ENCODE measurements at places on chromosomes 5 and 9.

DNA sequence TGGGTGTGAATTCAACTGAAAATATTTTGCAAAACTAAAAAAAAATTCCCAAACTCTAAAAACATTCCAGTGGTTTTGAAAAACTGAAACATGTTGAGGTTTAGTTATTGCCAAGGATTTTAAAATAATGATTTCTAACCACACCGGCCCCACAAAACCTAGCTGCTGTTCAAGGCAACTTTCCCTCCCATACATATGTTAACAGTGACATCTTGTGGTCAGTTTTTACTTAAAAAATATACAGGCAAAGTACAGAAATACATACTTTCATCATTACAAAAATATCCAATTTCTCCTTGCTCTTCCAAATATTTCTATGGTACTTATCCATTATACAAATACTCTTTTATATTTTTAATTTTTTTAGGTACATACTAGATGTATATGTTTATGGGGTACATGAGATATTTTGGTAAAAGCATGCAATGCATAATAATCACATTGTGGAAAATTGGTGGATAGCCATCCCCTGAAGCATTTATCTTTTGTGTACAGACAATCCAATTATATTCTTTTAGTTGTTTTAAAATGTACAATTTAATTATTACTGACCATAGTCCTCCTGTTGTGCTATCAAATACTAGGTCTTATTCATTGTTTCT is 34.4 kb upstream of the MRPS30 start:
- no peak for DNase-seq

DNA sequence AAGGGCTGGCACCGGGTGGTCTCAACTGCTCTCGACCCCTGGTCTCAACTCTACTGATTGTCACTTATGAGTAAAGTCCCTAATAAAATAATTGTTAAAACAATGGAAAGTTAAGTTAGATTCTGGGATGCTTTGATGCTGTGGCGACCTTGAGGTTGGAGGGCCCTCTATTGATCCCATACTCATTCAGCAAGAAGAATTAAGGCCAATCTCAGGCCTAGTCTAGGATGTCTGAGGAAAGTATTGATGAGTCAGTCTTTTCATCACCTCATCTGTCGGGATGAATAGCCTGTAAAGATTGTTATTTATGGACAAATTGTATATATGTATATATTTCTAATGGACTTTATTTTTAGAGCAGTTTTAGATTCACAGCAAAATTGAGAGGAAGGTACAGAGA is 50.8 kb downstream of the WDR36 start:
- no peak for DNase-seq

GRCh38 chr5:1363160-1363559 is 18.3 kb upstream of the CLPTM1L start:
- DNase-seq, result no peak

- no peak for DNase-seq
Measured at GRCh38 chr5:1209896-1210776, 8.7 kb downstream of the SLC6A19 start.

DNA sequence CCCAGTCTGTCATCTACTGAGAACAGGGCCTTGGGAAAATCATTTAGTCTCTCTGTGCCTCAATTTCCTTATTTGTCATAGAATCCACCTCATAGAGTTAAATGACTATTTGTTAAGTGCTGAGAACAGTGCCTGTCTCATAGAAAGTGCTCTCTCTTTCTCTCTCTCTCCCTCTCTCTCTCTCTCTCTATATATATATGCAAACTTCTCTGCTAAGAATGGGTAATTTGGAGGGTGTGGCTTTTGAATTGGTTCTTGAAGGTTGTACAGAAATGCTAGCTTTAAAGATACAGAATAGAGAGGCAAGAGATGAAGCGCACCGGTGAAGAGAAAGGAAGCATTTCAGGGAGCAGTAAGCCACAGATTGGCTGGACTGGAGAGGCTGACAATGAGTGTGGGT is 197.4 kb downstream of the FBN2 start:
- DNase-seq, result no peak

DNA sequence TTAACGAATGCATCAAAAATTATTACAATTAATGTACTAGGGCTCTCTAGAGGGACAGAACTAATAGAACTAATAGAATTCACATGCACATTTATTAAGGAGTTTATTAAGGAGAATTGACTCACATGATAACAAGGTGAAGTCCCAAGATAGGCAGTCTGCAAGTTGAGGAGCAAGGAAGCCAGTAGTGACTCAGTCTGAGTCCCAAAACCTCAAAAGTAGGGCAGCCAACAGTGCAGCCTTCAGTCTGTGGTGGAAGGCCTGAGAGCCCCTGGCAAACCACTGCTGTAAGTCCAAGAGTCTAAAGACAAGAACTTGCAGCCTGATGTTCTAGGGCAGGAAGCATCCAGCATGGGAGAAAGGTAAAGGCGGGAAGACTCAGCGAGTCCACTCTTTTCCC is 633.8 kb downstream of the SEMA5A start:
- no peak for DNase-seq

- DNase-seq, result no peak
Measured at GRCh38 chr9:75995066-75995465, 104.6 kb downstream of the PCSK5 start.

- DNase-seq, result no peak
Measured at GRCh38 chr9:113524468-113524867, 60.9 kb downstream of the RGS3 start.

GRCh38 chr5:79728396-79728795 is 38.8 kb downstream of the CMYA5 start:
- DNase-seq, result no peak

- no peak for DNase-seq
Measured at GRCh38 chr9:36479101-36479500, 79.0 kb upstream of the RNF38 start.

DNA sequence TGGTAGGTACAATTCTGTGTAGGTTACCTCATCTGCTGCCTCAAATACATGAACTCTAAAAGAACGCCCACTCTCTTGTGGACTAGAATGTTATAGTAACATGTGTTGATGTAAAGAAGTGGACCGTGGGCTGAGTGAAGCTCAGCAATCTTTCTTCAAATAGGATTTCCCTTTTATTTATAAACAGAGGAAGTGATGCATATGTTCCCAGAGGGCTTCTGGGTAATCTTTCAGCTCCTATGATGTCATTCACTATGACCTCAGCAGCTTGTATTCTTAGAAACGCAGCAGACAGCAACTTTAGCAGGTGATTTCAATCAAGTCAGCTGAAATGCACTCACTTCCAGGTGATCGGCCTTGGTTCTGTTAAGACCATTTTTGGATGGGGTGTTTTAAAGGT is 14.4 kb downstream of the F2RL2 start:
- DNase-seq, result no peak

- DNase-seq, result no peak
Measured at GRCh38 chr5:96440185-96440538, 7.1 kb upstream of the PCSK1 start.

GRCh38 chr5:11252075-11252474 is 491.0 kb upstream of the DAP start:
- no peak for DNase-seq

Measured in stimulated activated CD8-positive, alpha-beta memory T cell treated with anti-CD3 and anti-CD28 coated beads, Interleukin-15, amount 100 ng/mL, for 4 hours (primary cell).